ENCODE measurements at places on chromosomes 2 and 18.
A peak's percentile ranks its signal among the peaks of the same experiment; 100 is the strongest.

- DNase-seq, result peak; percentile 75
These were observed 256.6 kb upstream of the RASGRP3 start for GRCh38 chr2:33219850-33220275.

- no peak for DNase-seq
These were observed 225.7 kb upstream of the FANCL start for GRCh38 chr2:58466804-58467203.

DNA sequence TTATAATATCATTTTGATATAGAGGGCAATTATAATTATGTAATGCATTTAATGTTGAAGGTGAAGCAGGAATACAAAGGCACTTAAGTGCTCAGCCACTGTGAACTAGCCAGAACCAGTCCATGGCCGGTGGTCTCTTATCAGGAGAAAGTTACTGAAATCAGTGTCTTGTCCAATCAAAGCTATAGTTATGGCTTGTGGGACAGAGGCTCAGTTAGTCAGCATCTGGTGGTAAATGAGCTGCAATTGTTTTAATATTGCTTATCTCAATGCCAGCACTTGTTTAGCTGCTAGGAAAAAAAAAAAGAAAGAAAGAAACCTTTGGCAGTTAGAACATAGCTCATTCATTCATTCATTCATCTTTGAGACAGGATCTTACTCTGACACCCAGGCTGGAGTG, 3.8 kb upstream of the ALS2 start:
- DNase-seq, result no peak

- no peak for DNase-seq
These were observed 257.0 kb downstream of the DPP10 start for GRCh38 chr2:114699423-114699944.

- DNase-seq, result peak; percentile 90
These were observed 104.9 kb downstream of the CDC42EP3 start for GRCh38 chr2:37566517-37566981.

DNA sequence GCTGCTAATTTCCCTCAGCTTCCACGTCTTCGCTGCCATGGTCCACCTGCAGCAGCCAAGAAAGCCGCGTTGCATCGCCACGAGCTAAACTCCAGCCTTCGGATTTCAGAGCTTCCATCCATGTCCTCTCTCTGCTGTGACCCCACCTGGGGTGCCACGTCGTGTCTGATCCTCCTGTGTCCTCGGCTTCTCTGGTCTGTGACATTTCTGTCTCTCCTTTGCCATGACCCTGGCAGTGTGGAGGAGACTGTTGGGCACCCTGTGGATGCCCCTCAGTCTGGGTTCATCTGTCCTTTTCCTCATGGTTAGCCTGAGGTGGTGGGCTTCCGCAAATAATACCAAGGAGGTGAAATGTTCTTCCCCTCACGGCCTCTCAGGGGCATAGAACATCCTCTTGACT, 106.8 kb downstream of the RTP5 start:
- DNase-seq, result no peak

All from fibroblast of skin of back (primary cell).